ENCODE measurements at places on chromosomes 3 and 15.

- no peak for DNase-seq
Observed at GRCh38 chr15:22966321-22967083, 13.7 kb downstream of the CYFIP1 start.

GRCh38 chr15:43029476-43029875, 76.4 kb downstream of the UBR1 start:
- no peak for DNase-seq

GRCh38 chr3:40885430-40885829, 313.9 kb upstream of the CTNNB1 start:
- no peak for DNase-seq

- peak; percentile 28 for DNase-seq
Observed at GRCh38 chr15:33700695-33701303, 267.5 kb upstream of the CHRM5 start.

GRCh38 chr15:33425142-33425541, 114.4 kb downstream of the RYR3 start:
- no peak for DNase-seq

GRCh38 chr3:109057056-109057455, 60.9 kb downstream of the MORC1 start:
- no peak for DNase-seq

GRCh38 chr3:124333931-124334640, 342.2 kb upstream of the ROPN1 start:
- DNase-seq: no peak

GRCh38 chr15:75655931-75656330, 8.2 kb downstream of the SNX33 start:
- DNase-seq: no peak

DNA sequence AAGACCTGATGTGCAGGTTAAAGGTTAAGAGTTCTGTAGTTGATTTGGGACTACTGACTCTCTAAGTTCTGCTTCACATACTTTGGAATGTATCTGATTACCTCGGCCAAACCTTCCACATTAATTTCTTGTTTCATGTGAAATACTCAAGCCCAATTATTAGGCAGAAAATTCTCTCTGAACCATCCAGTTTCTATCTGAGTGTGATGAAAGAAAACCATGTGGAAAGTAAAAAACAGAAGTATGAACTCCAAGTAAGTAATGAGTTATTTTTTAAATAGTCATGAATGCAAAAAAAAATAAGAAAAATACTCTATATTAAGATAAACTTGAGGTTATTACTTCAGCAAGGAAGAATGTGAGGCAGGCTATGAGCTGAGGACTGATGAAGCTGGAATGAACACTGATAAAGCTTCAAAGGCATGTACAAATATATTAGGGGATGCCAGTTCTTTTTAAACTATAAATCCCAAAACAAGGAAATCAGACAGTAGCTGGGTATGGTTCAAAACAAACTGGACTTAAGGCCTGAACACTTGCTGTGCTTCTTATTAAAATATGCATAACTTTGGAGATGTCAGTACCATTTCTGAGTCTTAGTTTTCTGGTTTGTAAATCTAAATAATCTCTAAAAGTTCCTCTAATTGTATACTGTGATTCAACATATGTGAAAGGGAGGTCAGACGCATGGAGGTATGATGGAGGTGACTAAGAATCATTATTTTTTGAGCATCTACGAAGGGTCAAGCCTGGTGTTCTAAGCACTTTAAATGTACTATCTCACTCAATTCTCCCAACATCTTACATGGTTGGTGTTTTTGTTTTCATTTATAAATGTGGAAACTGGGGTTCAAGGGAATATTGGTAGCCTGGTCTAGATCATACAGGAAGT, 59.6 kb downstream of the COL6A6 start:
- DNase-seq: no peak

DNA sequence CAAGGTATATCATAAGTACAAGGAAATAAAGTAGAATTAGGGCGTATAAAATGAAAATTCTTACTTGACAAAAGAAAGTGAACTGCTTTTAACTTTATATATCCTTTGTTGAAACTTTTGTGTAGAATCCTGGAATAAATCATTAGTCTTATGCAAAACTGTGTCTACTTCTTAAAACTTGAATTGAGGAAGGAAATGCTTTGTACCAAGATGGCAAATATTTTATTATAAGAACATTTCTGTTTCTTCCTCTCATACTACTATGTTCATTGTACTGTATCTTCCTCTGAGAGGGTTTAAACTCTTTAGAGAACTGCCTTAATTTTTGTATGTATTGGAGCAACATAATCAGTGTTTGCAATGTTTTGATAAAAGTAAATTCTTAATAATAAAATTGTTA, 42.0 kb downstream of the RASA2 start:
- DNase-seq: no peak

DNA sequence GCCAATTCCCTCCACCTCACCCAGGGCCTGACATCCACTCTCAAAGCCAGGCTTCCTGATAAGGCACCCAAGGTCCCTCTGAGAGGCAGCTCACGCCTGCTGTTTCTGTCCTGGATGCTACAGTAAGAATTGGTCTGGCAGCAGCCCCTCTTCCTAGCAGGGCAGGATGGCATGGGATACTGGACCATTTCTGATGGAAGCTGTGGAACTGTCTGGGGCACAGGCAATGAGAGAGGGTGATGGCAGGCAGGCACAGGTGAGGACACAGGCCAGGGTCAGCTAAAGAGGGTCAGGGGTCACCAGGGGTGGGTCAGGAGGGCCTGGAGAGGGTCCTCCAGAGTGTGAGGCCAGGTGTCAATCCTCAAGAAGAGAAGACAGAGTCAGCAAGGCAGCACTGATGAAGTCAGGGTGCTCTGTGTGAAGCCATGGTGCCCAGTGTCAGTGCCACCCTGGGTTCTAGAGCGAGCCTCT, 41.9 kb upstream of the SLC41A3 start:
- DNase-seq: no peak

- DNase-seq: no peak
Observed at GRCh38 chr3:87398168-87398801, 121.9 kb upstream of the POU1F1 start.

- no peak for DNase-seq
Observed at GRCh38 chr3:78427303-78427702, 1340.5 kb downstream of the ROBO1 start.

GRCh38 chr3:40731445-40731844, 206.7 kb downstream of the ZNF621 start:
- DNase-seq: no peak

GRCh38 chr3:100033903-100034471, 80.3 kb downstream of the FILIP1L start:
- DNase-seq: no peak

DNA sequence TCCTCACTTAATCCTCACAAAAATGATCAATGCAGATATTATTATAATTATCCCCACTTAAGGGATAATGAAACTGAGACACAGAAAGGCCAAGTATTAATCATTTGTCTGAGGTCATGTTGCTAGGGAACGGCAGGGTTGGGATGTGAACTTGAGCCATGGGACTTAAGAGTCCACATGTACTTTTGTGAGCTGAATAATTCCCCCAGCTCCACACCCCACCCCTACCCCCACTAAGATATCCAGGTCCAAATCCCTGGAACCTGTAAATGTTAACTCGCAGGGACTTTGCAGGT, 290.5 kb upstream of the GADL1 start:
- DNase-seq: no peak

GRCh38 chr3:158105710-158106253, 438 bp downstream of the SHOX2 start:
- no peak for DNase-seq

- DNase-seq: no peak
Observed at GRCh38 chr3:169781209-169781855, 8.1 kb downstream of the MYNN start.

Measured in central memory CD8-positive, alpha-beta T cell (primary cell).